SIG-M5 (cell line): ENCODE measurements at places on chromosomes 2 and 18.

DNA sequence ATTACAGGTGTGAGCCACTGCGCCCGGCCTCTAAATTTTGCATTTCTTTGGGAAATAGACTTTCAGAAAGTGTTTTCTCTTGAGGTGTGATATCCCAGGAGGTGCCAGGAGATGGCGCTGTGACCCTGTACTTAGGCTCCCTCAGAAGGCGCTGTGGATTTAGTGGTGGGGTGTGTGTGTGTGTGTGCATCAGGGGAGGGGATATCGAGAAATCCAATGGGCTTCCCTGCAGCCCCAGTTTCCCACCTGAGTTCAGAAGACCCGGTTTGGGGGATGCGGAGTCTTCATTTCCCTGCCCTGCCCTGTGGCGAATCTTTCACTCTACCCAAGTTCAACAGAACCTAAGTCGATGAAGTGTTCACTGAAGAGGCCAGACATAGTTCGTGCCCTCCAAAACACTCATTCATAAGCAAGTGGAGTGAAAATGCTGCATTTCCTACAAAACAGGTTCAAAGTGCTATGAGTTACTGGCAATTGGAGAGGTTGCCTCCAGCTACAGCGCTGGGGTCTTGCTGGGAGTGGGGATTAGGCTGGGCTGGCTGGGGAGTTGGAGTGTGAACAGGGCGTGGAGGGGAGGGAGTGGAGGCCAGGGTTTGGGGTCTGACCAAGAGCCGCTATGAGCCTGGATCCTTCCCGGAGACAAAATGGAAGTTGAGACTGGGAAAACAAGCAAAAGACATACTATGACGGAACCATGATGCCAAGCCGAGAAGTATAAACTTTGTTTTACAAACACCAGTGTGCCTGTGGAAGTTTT is 6.5 kb upstream of the WNT6 start:
- DNase-seq, result no peak

- no peak for DNase-seq
Measured at GRCh38 chr2:46645681-46646162, 166.4 kb downstream of the TMEM247 start.

- DNase-seq, result no peak
Measured at GRCh38 chr18:57561261-57561660, 25.2 kb downstream of the FECH start.

DNA sequence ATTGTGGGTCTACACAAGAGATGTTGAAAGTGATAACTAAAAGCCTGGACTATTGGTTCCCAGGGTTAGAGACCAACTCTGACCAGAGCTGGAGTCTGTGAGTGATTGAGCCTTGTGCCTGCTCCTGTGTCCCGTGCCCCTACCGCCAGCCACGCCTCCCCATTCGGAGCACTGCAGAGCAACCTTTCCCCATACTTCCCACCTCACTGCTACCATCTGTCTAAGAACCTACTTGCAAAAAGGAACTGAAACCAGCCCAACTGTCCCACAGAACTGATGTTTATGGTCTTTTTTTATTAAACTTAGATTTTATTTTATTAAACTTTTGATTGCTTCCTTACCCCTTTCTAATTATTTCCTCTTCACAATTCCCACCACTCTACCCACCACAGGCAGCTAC is 300.3 kb upstream of the MGAT5 start:
- DNase-seq, result no peak

DNA sequence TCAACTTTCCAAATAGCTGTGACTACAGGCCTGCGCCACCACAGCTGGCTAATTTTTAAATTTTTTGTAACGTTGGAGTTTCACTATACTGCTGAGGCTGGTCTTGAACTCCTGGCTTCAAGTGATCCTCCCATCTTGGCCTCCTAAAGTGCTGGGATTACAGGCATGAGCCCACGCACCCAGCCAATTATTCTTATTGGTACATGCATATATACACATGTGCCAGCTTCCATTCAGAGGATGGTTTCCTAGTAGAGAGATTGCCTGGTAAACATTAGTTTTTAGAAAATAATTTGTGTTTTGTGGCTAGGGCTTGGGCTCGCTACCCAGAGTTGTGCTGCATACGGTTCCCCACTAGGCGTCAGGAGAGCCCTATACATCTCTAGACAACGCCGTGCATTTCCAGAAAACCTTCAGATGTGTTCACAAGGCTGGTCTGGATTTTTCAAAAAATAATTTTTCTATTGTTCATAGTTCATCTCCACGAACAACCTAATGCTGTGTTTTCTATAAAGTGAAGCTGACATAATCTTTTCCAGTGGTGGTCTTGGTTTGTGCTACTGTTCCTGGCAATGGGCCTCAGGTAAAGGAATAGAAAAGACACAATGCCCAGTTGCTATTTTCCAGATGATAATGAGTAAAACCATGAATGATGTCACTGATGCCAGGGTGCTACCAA is 14.6 kb upstream of the AFG3L2 start:
- no peak for DNase-seq

GRCh38 chr2:109304242-109304641 is 175.2 kb downstream of the SH3RF3 start:
- DNase-seq, result no peak

- DNase-seq, result no peak
Measured at GRCh38 chr18:77014538-77014937, 118.0 kb downstream of the MBP start.

DNA sequence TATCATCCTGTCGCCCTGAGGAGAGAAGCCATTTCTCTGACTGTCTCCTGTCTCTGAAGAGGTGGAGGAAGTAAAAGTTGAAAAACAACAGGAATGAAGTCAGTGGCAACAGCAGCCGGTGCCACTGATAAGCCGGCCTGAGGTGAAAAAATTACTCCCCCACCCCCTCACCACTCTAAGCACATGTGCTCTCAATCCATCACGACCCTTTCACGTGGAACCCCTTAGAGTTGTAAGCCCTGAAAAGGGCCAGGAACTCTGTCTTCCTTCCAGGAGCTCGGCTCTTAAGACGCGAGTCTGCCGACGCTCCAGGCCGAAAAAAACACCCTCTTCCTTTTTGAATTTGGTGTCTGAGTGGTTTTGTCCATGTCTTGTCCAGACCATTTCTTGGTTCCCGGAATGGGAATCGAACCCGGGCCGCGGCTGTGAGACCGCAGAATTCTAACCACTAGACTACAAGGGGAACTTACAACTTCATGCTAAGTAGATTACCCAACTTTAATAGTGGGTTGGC is 40.7 kb upstream of the TRIM43 start:
- no peak for DNase-seq

- peak; percentile 2 for DNase-seq
Measured at GRCh38 chr2:20675701-20676352, 8.9 kb downstream of the GDF7 start.

- DNase-seq, result no peak
Measured at GRCh38 chr2:236749346-236749745, 179.7 kb downstream of the ACKR3 start.

DNA sequence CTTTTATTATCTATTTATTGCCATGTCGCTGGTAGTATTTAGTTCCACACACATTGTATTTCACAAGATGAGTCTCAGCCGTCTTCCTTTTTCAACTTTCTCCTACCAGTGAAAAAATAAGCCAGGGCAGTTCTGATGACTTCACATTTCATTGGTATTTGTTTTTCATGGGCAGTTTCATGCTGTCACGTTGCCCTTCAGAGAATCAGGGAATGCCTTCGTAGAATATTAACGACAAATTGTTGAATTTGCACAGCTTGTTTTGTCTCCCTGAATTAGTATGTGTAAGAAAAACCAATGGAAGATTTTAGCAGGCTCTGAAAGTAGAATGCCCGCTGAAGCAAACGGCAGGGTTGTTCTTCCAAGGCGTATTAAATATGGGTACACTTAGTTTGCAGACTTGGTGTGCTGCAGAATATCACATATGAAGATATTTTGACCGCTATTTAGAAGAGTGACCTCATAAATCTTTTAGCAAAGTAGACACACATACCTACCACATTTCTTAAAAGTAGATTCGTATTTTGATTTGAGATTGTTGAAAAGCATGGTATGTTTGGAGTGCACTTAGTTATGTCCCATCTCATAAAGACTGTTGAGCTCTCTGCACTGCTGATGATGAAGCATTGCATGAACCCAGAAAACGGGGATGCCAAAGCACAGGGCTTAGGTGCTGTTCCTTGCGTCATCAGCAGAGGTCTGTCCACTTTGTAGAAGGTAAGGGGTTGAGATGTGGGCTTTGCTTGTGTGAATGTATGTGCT is 2.9 kb downstream of the NEDD4L start:
- no peak for DNase-seq

- no peak for DNase-seq
Measured at GRCh38 chr2:26974352-26974751, 3.9 kb downstream of the MAPRE3 start.

DNA sequence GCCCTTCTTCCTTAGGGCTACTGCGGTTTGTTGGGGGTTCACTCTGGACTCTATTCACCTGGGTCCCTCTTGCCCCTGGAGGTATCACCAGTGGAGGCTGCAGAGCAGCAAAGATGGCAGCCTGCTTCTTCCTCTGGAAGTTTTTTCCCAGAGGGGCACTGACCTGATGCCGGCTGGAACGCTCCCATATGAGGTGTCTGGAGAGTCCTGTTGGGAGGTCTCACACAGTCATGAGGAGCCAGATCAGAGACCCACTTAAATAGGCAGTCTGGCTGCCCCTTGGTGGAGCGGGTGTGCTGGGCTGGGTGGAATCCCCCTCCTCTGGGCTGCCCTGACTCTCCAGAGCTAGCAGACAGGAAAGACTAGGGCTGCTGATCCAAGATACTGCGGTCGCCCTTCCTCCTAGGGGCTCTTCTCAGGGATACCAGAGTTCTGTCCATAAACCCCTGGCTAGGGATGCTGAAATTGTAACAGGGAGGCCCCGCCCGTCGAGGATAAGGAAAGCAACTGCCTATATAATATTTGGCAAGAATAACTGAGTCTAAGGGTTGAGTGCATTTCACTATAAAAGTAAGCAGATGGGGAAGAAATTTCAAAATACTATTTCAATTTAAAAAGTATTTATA is 140.7 kb downstream of the NOL4 start:
- no peak for DNase-seq
